ENCODE measurements at places on chromosomes 16 and 17.

DNA sequence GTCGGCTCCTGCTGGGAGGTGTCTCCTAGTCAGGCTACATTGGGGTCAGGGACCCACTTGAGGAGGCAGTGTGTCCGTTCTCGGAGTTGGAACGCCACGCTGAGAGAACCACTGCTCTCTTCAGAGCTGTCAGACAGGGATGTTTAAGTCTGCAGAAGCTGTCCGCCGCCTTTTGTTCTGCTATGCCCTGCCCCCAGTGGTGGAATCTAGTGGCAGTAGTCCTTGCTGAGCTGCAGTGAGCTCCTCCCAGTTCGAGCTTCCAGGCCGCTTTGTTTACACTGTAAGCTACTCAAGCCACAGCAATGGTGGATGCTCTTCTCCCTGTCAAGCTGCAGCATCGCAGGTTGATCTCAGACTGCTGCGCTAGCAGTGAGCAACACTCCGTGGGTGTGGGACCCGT is 36.0 kb downstream of the ITFG1 start:
- DNase-seq: no peak

DNA sequence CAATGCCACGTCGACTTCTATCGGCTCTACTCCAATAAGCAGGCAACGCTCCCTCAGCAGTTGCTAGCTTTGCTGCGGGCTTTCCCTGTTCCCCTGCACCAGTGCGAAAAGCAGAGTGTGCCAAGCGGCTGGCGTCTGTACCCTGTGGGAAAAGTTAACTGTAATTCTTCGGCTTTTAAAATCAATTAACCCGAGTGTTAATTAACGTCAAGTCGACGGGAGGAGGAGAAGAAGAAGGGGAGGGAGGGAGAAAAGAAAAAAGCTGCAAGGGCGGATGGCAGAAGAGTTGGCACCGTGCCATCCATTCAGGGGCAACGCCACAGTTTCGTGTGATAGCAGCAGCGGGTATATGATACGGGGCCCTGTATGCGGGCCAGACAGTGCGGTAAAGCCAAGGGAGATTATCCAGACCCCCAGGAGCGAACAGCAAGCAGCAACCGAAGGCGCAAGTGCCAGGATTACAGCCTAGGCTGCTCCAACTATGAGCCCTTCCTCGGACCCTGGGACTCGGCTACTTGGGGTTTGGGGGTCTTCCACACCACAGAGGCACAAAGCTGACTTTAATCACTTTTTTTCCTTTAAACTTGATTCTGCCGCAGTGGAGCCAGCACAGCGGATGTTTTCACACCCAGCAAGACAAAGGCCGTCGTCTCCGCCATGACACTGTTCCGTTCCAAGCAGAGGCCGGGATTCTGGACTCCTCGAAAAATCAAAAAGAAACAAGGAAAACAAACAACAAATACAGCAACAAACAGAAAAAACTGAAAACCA is 253.8 kb upstream of the PMFBP1 start:
- no peak for DNase-seq

GRCh38 chr17:3529817-3530741 is 27.5 kb downstream of the TRPV3 start:
- no peak for DNase-seq

DNA sequence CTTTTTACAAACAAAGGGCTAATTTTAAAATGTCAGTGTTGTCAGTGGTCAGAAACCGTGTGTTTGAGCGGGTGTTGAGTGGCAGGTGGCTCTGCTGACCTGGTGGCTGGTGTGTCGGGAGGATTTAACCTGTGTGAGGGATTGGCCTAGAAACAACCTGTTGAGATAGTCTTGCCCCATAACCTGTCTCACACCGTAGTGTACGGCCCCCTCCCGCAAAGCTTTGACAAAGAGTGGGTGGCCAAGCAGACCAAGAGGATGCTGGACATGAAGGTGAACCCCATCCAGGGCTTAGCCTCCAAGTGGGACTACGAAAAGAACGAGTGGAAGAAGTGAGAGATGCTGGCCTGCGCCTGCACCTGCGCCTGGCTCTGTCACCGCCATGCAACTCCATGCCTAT is 7.0 kb downstream of the COX4I1 start:
- DNase-seq: no peak

DNA sequence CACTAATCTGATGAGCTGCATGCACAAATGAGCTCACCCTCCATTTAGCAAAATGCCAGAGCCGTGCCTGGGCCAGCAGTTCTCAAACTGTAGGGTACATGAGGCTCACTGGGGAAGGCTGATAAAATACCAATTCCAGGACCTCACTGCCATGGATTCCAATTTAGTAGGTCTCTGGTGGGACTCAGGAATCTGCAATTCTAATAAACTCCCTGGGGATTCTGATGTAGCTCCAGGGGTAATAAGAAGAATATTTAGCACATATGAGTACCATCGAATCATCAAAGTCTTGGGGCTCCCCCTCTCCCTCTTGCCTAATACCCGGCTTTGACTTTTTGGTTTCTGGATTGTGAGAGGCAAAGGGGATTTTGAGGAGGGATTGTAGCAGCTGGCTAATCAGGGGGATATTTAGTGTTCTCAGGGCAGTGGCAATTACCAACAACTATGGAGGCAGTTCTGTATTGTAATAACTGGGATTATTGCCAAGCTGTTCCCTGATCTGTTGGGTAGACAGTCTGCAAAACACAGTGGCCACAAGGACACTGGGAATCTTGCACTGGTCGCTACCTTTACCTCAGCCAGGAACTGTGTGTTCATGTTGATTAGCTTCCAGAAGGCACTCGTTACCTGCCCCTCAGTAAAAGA is 140.4 kb downstream of the SHISA9 start:
- DNase-seq: no peak

DNA sequence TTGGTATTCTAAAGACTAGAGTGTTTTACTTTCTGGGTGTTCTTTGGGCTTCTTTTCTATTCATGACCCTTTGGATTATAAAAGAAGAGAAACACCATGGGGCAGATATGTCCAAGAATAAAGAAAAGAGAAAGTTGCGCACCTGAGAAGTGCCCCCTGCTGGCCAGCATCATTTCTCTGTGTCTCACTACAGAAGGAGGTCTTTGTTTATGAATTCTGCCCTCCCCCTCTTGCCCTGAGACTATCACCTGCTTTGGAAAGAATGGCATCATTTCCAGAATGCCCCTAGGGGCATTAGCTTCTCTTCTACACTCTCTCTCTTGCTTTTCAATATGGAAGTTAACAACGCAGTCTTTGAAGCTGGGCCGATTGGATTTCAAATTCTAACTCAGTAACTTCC is 45.0 kb downstream of the CDH13 start:
- DNase-seq: no peak
